ENCODE measurements at places on chromosomes 4 and X.

DNA sequence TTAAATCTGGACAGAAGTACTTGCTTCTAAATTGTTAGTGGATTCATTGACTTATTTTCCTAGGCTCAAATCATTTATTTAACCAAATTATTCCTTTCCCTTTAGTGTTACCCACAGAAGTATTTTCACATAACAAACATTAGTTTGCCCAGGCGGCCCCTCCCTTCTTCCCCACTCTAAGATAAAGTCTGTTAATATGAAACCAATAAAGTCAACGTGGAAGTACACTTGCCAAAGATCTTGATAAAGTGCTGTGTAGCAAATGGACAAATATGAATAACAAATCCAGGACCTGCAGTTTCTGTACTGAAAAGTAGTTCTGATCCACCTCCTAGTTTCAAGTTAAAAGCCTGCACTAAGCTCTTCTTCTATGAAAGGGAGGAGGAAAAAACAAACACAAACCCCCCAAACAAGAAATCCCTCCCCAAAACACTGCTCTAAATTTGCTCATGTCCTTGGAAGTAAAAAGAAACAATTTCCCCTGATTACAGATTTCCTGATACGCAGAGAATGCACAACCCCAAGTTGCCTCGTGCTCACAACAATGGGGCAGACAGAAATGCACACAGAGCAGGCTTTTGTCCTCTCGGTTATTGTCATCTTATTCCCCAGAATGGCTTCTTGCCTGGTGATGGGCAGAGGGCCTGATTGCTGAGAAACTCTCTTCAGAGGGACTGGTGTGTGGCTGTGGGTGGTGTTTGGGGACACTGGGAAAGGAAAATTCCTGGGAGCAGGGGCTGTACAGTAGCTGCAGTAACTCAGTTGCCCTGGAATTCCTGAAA, 23.2 kb downstream of the TMSB4X start:
- DNase-seq: no peak

- no peak for DNase-seq
Observed at GRCh38 chr4:130210864-130211263, 1114.9 kb downstream of the C4orf33 start.

DNA sequence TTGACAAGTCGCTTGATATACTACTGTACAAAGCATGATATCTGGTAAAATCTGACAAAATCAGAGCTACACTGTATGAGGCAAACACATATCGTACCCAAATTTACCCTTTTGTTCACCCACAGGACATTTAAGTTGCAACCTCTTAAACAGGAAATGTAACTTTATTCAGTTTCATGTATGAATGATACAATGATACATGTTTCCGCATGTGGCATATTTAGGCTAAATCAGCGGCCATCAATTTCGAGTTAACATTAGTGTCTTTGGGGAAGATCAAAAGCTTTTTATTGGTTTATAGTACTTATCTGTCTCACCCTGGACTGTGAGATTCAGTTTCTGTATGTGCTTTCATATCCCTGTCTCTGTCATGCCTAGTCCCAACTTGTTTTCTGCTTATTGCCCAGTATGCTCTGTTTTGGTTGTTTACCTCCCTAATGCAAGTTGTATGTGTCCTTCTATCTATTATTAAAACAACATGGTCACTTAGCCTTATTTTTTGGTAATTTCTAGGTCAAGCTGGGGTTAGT, 97.3 kb upstream of the HPRT1 start:
- no peak for DNase-seq

- no peak for DNase-seq
Observed at GRCh38 chrX:6120329-6120728, 108.3 kb downstream of the NLGN4X start.

DNA sequence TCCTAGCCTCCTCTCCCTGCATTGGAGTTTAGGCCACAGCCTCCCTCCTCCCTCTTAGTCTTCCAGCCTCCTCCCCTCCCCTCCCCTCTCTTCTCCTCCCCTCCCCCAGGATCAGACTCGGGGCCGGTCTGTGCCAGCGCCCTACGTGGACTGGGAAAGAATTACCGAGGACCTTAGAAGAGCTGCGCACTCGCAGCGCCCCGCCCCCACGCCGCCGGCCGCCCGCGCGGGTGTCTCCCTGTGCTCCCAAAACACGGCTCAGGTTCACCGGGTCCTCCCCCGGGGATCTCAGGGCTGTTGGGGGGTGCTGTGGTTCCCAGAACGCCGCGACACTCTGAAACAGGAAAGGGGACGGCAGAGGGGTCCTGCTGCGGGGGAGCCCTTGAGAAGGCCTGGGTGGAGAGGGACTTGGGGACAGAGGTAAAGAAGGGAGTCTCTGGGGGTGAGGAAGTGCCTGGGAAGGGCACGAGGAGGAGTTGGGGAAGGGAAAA, 122.3 kb upstream of the TBL1X start:
- DNase-seq: peak; percentile 39

DNA sequence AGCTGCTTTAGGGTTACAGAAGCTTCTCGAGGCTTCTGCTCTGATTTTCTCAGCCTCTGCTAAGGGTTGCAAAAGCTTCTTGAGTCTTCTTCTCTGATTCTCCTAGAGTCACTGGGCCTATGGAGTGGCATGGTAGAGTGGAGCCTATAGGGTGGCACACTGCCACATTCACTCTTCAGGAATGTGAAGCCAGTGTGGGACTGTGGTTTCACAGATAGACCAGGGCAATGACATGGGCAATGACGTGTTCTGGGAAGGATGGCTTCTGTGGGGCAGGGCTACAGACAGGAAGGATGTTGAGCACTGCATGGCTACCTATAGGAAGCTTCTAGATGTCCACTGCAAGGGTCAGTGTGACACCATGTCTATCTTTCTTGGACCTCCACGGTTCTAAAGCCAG, 11.0 kb upstream of the MAMLD1 start:
- no peak for DNase-seq

DNA sequence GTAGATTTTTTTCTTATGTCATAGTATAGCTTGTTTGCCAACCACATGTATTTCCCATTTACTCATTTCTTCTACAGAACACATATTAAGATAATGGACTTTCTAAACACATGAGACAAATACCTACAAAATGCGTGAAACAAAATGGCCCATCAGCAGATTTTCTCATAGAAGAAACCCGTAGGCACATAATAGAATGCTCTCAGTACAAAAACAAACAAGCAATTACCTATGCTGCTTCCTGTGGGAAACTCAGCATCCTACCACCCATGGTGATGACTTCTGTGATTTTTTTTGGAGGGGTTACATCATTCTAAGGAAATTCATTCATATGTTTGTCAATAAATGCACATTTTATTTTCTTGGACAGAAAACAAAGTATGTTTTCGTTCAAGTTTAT, 343.6 kb downstream of the SPRY1 start:
- DNase-seq: no peak

- no peak for DNase-seq
Observed at GRCh38 chrX:105645667-105646357, 176.5 kb upstream of the NRK start.

- no peak for DNase-seq
Observed at GRCh38 chr4:118762730-118763477, 73.0 kb downstream of the SEC24D start.

- no peak for DNase-seq
Observed at GRCh38 chr4:26607776-26608175, 23.9 kb downstream of the TBC1D19 start.

- DNase-seq: no peak
Observed at GRCh38 chrX:17397074-17397473, 22.1 kb downstream of the NHS start.

GRCh38 chr4:57498251-57498650, 388.1 kb upstream of the IGFBP7 start:
- DNase-seq: no peak

DNA sequence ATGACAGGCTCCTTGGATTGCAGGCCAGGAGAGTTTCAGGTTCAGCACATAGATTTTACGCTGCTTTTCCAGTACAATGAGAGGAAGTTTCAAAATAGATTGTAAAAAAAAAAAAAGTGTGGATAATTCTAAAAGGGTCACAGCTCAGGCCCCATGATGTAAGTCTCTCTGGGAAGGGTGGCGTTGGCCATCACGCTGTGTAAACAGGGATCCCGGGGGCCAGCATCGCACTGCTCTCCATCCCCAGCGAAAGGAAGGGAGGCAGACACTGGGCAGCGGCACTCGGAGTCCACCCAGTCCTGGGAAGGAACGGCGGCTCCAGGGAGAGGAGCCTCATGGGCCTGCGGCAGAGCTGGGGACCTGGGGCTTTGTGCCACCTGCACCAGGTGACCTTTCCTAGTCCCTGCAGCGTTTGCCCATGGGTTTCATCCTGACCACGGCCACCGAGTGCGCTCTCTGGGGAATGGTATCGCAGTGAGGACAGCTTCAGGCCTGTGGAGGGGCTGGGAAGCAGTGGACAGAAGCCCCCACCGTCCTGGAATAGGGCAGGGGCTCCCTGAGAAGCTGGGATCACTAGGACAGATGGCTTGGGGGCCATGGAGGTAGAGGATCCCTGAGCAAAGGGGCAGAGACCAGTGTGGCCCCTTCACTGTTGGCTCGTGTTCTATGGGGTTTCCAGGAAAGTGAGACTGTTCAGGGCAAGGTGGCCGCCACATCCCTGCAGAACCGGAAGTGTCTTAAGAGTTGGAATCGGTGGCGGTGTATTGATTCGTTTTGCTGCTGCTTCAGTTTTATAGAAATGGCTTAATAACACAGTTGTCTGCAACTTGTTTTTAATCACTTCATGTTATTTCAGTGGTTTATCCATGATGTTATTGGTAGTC, 38.9 kb downstream of the RGS12 start:
- no peak for DNase-seq

GRCh38 chrX:134734466-134734952, 76.2 kb upstream of the PLAC1 start:
- no peak for DNase-seq

- DNase-seq: no peak
Observed at GRCh38 chrX:43661521-43662240, 5.6 kb downstream of the MAOA start.

DNA sequence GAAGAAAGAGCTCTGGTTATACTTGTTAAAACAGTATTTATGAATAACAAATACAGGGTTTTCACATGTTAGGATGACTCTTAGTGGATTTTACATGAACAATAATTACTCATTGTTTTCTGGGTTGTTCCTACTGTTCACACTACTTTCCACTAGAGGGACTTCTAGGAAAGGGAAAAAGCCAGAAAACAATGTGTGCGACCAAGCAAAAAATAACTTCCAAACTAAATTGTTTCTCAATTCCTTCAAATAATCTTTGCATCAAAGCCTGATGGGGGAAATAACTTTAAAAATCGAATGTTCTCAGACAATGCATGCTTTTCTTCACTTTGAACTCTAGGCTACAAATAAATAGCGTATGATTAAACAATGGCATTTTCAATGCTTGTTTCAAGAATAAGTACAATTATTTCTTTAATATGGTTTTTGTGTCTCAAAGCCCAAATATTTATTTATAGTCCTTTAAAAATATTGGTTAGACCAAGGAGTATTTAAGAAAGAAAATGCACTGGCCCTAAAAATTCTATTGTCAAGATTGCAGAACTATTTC, 72.1 kb upstream of the ETNPPL start:
- no peak for DNase-seq

GRCh38 chrX:44474410-44474809, 68.2 kb downstream of the FUNDC1 start:
- no peak for DNase-seq

DNA sequence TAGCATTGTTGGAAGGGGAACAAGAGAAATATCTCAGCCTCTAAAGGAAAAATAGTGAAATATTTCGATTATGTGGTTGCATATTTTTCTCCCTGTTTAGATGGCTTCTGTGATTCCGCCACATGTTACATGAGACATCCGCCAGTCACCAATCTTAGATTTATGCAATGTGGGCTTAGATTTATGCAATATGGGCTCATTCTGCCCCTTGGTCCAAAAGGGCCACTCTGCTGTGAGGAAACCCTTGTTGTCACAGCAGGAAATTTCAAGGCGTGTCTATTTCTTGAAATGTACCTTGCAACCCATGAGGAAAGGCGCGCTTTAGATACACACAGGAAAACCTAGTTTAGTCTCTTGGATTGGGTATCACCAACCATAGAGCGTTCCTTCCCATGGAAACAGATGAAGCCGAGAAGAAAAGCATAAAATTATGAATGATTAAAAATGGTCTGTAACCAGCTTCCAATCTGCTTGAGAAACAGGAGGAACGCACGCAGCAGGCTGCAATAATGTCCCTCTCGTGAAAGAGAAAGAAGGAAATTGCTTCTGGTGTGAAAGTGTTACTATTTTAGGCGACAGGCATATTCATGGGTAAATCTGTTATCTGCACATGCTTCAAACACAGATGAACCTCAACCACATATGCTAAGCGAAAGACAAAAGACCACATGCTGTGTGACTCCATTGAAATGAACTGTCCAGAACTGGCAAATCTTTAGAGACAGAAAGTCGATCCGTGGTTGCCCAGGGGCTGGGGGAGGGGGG, 3.7 kb downstream of the RS1 start:
- no peak for DNase-seq

DNA sequence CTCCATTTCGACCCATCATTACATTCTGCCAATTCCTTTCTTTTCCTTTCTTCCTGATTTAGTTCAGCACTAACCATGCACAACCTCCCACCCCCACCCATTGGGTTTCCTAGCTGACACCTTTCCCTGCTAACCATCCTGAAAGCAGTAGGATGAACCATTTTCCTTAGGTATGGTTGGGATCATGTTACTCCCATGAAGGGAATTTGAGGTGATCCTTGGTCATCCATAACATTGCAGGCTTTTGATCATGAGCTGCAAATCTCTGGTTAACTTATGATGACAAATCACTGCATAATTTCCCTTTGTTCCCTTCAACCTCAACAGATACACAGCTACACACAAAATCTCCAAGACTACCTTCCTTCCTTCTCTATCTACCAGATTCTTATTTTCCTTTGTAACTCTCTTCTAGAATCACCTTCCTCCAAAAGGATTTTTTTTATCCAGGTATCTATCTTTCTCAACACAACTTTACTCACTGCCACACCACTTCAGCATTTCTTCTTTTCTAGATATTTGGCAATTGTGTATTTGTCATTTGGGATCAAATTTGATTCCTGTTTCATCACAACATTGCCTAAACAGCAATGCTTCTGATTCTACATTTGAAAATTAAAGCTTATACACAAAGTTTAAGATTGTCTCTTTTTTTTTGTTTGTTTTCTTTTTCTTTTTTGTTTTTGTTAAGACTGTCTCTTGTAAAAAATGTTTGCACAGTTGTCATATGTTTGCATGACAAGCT, 145.1 kb downstream of the RBM47 start:
- no peak for DNase-seq

DNA sequence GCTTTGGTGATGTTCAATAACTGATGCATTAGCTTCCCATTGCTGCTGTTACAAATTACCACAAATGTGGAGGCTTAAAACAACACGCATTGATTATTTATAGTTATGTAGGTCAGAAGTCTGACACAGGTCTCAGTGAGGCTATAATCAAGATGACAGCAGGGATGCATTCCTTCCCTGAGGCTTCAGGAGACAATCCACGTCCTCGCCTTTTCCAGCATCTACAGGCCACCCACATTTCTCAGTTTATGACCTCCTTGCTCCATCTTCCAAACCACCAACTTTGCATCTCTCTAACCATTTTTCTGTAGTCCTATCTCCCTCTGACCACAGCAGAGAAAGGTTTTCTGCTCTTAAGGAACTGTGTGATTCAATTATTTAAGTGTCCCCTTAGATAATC, 92.5 kb downstream of the GASK1B start:
- DNase-seq: no peak
